Fibroblast of the aortic adventitia (primary cell): ENCODE measurements at places on chromosomes 3 and 15. TPM values are rescaled to one million over a fixed set of nuclear protein-coding genes. Genes with fewer than 3 reads are reported as not detected.

DNA sequence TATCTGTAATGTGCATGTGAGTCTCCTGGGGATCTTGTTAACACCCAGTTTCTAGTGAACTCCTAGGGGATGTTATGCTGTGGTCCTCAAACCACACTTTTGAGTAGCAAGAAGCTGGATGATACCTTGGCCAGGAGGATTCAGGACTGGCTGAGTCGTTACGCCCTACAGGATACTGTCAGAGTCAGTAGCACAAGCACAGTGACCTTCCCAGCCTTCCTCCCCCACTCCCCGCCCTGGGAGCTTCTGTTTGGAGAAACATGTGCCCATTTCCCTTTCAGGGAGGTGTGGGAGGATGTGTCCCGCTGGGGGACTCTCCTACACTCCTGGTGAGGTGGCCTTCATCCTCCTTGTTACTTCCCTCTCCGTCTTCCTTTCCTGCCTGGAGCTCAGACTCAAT is 76.4 kb upstream of the TRPM1 start:
- DNase-seq: no peak

DNA sequence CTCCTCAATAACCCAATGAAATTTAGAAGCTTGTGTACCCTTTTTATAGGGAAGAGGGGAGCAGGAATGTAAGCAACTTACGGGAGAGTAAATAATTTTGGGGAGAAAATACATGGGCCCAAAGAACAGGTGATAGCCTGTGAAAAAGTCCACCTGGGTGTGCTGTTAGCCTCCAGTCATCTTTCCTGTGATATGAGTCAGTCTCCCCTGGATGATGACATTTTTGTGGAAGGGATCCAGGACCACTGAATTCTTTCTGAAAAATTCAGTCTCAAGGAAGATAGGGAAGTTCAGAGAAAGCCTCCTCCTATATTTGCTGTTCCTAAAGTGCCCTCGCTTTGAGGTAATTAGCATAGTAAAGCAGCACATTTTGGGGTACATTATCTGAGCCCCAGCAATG is 149.8 kb downstream of the SQOR start:
- DNase-seq: no peak

DNA sequence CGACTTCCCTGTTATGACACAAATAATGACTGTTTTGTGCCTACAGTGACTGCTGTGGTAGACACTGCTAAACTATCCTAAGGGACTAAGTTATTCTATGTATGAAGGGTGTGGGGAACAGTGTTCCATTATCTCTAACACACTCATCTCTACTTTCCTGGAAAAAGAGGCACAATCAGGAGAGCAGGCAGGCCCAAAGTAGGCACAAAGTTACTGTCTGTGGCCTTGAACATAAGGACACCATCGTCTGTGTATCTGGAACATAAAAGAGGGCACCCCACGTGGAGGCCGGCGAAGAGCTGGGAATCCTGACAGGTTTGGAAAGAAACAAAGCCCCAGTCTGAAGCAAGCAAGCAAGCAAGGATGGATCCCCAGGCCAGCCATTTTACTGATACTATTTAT is 1.5 kb downstream of the ABCC5 start:
- DNase-seq: no peak

- DNase-seq: no peak
Observed at GRCh38 chr3:68256635-68257223, 602.3 kb upstream of the SUCLG2 start.

The GHSR gene
- total RNA-seq: not detected in 2 replicates
